H54 (cell line): ENCODE measurements at places on chromosomes 11 and 22.
A peak's percentile ranks its signal among the peaks of the same experiment; 100 is the strongest.

DNA sequence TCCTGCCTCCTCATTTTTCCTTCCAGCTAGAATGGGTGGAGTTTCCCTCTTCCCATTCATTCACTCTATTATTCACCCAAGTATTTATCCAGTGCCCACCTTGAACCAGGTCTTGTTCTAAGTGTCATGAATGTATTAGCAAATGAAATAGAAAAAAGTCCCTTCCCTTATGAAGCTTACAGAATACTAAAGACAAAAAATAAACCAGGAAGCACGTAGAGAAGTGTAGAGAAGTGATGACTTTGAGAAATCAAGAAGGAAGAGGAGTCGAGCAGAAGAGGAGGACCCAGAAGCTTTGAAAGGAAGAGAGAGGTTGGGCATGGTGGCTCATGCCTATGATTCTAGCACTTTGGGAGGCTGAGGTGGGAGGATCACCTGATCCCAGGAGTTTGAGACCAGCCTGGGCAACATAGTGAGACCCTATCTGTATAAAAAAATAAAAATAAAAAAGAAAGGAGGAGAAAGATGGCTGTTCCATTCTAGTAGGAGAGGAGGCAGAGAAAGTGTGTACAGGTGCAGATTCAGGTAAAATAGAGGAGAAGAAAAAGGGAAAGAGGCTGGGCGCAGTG is 17.1 kb upstream of the SYVN1 start:
- no peak for DNase-seq

- no peak for DNase-seq
Observed at GRCh38 chr11:102520514-102520913, 10.0 kb downstream of the MMP7 start.

GRCh38 chr11:78714539-78714938 is 139.9 kb upstream of the NARS2 start:
- no peak for DNase-seq

DNA sequence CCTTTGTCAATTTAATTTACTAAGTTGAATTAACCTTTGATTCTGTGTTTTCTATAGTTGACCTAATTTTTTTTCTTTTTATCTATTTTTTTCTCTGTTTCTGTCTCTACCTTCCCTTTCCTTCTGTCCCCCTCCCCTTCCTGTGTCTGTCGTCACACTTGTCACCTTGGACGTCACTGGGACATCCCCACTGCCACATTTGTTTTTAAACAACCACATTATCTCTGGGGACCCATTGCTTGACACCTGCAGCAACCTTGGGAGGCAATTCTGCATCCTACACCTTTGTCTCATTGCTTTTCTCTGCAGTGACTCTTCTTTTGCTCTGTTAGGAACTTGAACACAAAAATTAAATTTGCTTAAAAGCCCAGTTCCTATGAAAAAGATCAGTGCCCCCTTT is 51.8 kb upstream of the TTC12 start:
- DNase-seq: no peak

DNA sequence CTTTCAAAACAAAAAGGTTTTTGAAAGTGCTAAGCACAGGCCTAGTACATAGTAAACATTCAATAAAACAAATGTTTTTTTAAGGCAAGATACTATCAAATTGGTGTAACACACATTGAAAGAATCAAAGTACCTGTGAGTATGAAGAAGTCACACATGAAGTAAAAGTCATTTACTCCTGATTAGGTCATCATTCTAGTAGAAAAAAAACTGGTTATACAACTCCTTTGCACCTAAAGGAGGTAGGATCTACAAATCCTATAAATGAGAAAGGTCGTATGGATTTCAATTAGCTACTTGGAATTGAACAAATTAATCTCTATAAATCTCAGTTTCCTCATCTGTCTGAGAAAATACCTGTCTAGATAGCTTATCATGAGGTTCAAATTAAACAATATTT is 80.8 kb downstream of the SIK3 start:
- no peak for DNase-seq

DNA sequence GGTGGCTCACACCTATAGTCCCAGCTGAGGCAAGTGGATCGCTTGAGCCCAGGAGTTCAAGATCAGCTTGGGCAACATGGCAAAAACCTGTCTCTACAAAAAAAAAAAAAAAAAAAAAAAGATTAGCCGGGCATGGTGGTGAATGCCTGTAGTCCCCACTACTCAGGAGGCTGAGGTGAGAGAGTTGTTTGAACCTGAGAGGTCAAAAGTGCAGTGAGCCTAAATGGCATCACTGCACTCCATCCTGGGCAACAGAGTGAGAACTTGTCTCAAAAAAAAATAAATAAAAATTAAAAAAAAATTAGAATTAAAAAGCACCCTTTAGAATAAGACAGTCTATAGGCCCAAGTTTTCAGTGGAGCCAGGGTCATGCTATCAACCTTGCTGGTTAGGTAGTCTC is 95.5 kb downstream of the PDHX start:
- no peak for DNase-seq

DNA sequence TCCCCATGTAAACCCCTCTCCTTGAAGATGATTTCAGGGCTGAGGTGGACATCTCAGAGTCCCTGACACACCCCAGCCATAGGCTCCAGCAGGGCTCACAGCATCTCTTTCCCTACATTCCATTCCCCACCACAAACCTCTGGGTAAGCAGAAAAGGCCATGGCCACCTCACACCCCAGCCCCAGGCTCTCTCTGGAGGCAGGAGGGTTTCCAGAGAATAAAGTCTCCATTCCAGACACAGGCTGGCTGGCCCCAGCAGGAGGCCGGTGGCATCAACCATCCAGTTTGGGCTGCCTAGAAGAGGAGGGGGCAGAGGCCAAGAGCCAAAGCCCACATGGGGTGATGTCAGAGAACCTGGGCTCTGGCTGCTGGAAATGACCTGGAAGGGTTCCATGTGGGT is 61.4 kb downstream of the TP53I11 start:
- no peak for DNase-seq

DNA sequence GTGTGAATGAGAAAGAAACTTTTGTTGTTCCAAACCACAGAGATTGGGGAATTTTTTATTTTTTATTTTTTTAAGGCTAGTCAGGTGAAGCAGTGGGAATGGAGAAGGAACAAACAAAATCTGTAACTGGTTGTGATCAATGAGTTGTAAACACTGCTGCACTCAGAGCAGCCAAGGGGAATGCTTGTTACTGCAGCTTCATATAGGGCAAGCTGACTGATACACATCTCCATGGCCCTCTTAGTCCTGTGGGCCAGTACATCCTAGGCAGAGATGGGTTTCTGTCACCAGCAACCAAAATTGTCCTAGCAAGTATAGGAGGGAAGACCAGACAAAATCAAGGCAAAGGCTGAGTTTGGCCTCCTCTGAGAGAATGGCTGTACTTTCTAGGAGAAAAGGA is 306.8 kb downstream of the CTTN start:
- DNase-seq: no peak

GRCh38 chr22:34293324-34293723 is 373.0 kb upstream of the LARGE1 start:
- no peak for DNase-seq

GRCh38 chr11:46672381-46672839 is 28.0 kb downstream of the ARHGAP1 start:
- DNase-seq: no peak

GRCh38 chr22:20009582-20010306 is 6.9 kb downstream of the ARVCF start:
- no peak for DNase-seq

DNA sequence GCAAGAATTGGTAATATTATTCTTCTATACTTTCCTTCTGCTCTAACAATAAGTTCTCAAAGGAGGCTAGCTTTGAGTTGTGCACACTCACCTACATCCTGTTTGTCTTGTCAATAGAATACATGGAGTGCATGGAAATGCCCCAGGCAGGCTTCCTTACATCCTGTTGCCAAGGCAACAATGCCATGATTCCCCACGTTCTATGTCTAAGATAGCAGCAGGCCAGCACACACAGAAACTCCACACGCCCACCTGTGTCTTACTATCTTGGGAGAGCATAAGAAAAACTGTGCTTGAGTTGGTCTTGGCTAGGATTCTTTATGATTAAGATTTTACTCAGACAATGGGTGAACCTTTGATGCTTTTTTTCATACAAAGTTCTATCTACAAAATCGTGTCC is 379.2 kb downstream of the AASDHPPT start:
- no peak for DNase-seq

GRCh38 chr11:69400140-69400539 is 81.3 kb upstream of the LINC01488 start:
- DNase-seq: no peak

- DNase-seq: no peak
Observed at GRCh38 chr11:17457396-17458173, 19.1 kb downstream of the ABCC8 start.

GRCh38 chr11:128467610-128468041 is 119.7 kb downstream of the ETS1 start:
- peak; percentile 62 for DNase-seq

- no peak for DNase-seq
Observed at GRCh38 chr11:15186146-15186545, 71.4 kb downstream of the INSC start.

DNA sequence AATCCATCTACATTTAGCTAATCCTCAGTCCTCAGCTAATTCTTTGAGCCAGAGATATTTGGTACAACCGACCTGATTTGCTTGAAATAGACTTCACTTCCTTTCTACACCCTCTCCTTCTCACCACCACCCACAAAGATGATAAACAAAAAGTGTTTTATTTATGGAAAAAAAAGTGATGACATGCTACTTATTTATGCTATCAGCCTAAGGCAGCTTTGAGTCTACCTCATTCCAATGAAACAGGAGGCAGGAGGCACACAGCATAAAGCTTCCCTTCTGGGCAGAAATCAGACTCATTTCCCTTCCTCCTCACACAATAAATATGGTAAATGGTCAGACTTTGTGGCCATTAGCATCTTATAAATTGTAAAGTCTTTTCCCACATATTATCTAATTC is 325.7 kb downstream of the SOX6 start:
- no peak for DNase-seq

- DNase-seq: no peak
Observed at GRCh38 chr11:108204929-108205499, 17.4 kb downstream of the NPAT start.

GRCh38 chr11:123833095-123833494 is 26.9 kb upstream of the OR6M1 start:
- no peak for DNase-seq

DNA sequence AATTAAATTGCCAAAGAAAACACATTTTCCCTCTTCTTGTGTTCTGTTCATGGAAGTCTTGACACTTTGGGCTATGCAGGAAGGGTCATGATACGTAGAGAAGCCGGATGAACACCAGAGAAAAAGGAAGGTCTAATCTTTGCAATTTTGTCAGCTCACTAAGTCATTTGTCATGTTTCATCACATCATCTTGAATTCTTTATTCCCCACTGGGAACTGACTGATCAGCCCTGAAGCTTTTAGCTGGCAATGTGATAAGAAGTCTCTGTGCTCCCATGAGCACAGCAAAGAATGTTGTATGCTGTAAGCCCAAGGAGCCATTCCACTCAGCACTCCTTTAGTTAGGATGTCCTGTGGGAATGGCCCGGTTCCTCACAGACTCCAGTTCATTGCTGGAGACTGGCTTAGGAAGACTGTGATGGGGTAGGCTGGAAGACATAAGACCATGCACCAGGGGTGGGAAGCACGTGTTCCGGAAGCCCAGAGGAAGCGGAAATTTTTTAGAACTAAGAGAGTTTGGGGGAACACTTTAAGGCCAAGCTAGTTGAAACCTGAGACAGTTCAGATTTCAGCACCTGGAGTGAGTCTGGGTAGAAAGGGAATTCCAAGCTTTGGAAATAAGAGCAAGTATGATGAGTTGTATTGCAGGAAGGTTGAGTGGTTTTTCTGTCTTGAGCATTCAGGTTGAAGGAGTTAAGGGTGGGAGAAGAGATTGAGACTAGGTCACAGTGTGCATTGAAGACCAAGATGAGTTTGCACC is 306.7 kb upstream of the MTNR1B start:
- DNase-seq: no peak

GRCh38 chr11:45924036-45924915 is 1.8 kb downstream of the LARGE2 start:
- DNase-seq: no peak

DNA sequence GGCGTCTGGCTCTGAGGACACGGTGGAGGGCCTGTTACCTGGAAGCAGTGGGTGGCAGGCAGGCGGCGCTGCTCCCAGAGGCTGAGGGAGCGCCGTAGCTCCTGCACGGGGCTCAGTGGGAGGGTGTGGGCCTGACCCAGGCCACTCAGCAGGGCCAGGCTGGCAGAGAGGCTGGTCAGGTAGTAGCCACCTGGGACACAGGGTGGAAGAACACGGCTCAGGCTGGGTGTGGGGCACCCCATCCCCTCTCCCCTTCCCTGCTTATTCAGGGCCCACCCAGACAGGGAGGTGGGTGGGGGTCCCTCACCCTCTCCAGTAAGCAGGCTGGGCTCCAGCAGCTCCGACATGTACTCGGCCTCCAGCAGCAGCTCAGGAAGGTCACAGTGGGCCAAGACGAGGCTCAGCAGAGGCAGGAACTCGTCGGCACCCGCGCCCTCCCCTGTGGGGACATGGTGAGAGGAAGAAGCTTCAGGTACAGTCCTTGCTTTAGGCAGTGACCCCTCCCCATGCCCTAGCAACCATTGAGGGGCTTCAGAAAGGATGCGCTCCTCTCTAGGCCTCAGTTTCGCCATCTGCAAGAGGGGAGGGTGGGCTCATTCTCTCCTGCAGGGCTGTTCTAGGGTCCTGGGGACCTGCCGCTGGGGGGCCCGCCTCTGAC is 2.9 kb downstream of the RIN1 start:
- no peak for DNase-seq

- DNase-seq: no peak
Observed at GRCh38 chr22:23090457-23090835, 20.1 kb downstream of the GNAZ start.

DNA sequence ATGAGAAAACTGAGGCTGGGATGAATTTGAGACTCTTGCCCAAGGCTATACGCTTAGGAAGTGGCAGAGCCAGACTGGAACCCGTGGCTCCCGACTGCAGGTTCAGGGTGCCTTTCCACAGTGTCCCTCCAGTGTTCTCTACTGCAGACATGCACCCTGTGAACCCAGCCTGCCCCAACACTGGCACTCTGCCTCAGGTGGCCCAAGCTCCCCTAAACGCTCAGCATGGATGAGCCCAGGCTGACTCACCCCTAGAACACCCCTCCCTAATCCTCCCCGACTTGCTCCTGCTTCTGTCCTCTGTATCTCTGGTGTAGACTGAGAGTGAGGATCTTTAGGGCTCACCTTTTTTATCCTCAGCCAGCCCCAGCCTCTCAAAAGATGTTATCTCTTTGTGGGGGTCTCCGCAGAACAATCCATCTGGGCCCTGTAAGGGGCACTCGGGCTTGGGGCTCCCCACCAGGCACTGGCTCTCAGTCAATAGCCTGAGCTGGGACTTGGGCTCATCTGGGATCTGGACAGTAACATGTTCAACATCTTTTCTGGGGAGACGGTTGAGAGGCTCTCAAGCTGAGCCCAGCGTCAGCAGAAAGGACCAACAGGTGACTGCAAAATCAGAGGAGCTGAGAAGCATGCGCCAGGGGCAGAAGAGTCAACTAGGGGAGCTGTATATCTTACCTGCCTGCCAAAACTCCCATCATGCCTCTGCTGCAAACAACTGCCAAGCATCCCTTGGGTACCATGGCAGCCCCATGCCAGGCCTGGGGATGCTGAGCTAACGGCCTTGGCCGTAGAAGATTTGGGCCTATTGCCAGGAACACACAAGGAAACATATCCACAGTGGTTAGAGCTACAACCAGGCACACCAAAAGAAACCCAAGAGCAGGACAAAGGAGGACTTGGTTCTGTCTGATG is 176.2 kb downstream of the BUD13 start:
- no peak for DNase-seq
